Central memory CD8-positive, alpha-beta T cell (primary cell): ENCODE measurements at places on chromosomes 1 and 21.

DNA sequence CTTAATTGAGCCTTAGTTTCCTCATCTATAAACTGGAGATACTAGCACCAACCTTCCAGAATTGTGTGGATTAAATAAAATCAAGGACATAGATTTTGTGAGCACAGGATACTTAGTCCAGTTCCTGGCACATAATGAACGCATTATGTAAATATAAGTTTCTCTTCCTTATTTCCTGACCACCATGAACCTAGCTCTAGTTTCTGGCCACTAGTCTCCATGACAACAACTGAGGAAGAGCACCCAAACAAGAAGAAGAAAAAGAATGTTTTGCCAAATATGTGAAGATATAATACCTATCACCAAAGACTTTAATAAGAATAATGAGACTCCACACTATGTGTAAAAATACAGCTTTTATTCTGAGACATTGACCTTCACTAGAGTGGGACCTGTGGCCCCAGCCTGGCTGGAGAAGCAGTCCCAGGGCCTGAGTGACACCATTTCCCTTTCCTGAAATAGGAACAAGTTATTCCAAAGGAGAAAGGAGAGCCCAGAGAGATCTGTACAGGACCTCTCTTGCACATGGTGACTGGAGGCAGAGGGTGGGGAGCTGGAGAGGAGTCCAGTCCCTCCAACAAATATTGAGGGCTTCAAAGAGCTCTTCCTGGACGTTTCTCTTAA is 940 bp upstream of the USF1 start:
- DNase-seq: no peak

- no peak for DNase-seq
Observed at GRCh38 chr1:231508941-231509340, 19.5 kb upstream of the TSNAX start.

DNA sequence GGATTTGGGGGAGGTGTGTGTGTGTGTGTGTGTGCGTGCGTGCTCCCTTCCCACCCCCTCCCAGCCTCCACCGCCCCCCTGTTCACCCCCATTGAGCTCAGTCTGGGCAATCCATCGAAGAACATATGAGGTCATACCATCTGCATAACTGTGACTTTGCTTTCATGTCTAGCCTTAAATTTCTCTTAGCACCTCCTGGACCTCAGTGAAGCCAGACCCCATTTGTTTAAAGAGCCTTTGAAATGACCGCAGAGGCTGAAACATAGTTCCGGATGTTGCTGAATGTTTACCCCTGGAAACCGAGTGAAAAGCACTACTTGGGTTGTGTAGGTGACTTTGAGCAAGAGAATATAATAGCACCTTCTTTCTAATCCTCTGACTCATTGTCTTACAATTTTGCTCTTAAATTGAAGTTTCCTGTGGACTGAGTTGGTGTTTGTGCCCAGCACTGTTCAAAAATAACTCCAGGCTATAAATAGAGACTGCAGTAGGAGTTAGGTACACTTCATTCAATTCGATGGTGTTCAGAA is 75.4 kb downstream of the UBE4B start:
- no peak for DNase-seq

GRCh38 chr1:44237721-44238457 is 24.6 kb downstream of the DMAP1 start:
- no peak for DNase-seq

DNA sequence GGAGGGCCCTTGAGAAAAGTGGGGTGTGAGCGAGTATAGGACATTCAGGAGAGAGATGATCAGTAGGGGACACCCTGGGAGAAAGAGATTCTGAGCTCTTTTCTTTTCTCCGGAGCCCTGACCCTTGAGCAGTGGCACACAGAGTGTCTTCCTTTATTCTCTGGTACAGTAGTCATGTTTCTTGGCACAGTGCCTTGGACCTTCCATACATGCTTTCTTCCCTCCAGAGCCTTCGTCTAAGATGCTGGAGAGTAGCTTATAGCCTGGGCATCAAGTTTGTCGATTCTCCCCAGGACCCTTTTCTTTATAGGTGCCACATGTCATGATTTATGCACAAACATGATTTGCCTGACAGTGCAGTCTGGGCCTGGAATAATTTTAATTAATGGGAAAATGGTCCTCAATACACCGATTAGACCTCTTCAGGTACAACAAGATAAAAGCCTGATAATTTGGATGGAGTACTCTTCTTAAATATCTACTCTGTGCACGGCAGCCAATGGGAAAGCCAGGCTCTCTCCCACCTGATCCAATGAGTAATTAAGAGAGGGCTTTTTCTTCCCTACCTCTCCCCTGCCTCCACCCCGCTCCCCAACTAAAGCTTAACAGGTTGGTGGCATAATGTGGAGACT is at the start of gene TBX19:
Gene TBX19, plus strand, starts transcription at position 582 of the 632 bp plus-strand sequence. CDS start 214 bp downstream, outside the sequence.
- DNase-seq: no peak

- no peak for DNase-seq
Observed at GRCh38 chr1:160521554-160521953, 1.5 kb downstream of the SLAMF6 start.

DNA sequence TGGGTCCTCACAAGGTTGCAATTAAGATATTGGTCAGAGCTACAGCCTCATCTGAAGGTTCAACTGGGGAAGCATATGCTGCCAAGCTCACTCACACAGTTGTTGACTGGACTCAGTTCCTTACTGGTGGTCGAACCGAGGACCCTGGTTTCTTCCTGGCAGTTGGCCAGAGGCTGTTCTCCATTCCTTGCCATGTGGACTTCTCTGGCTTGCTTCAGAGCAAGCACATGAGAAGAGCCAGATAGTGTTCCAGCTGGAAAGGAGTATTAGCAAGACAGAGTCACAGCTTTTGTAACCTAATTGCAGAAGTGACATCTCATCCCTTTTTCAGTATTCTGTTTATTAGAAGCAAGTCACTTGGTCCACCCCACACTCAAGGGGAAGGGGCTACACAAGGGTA is 23.6 kb downstream of the POU2F1 start:
- DNase-seq: no peak

GRCh38 chr1:109896681-109897080 is 14.0 kb upstream of the CSF1 start:
- no peak for DNase-seq

DNA sequence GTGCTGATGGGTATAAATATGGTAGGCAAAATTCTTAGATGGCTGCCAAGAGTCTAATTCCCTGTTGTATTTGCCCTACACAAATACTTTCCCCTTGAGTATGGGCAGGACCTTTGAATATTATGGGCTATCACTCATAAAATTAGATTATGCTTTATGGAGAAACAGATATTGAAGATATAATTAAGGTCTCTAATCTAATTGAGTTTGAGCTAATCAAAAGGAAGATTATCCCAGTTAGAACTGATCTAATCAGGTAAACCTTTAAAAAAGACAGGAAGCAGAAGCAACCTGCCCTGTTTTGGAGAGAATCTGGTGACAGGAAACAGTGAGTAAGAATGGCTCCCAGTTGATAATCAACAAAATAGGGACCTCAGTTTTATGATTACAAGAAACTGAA is 609.0 kb upstream of the PRMT6 start:
- no peak for DNase-seq

GRCh38 chr21:15522148-15522547 is 207.6 kb upstream of the USP25 start:
- no peak for DNase-seq

DNA sequence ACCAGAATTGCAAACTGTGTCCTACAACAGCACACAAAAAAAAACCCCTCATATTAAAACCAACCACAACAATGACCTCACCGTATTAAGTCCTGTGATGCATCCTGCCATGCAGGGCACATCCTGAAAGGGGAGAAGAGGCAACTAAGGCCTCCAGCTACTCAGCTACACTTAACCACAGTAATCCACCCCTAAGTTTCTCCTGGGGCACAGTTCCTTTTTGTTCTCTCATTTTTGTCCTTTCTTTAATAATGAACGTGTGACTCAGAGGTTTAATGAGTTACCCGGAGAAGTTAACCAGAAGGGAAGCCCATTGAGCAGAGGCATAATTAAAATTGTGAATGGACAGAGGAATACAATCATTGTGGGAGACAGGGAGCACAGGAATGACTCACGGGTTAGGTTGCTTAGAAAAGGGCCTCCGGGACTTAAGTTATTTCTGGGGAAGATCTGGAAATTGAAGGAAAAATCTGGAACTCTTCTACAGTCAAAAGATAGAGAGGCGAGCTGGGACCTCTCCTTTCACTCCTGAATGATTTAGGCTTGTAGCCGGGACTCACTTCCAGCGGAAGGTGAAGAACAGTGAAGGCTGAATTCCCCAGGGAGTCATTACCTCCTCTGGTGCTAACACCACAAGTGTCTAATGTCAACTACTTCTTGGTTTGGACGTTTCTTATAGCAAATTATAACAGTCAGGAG is 36.9 kb upstream of the HIVEP3 start:
- no peak for DNase-seq

GRCh38 chr21:46117586-46118315 is 19.8 kb downstream of the COL6A2 start:
- DNase-seq: no peak

DNA sequence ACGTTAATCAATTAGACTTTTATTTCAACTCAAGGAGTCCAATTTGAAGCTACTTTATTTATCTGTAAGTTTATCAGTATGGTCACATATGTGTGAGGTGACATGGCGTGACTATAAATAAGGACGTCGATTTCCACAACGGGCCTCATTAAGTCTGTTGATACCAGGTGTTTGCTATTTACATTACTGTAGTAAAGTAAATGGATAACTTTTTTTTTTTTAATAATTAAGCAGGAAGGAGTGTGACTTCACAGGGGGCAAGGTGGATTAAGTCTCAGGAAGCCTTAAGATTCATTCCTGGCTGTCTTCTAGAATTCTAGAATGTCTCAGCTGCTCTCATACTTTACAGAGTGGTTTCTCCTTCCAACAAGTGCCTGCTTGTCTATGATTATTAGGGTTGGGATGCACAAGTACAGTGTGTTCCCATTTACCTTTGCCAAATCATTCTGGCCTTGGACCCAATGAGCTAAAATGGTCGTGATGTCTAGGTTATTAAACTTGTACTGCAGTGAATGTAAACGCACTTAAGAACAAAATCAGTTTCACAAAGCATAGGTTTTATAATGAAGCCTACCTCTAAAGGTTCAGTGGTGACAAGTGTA is 15.5 kb downstream of the MAP3K7CL start:
- DNase-seq: no peak

- DNase-seq: no peak
Observed at GRCh38 chr1:40973912-40974311, 5.6 kb upstream of the CTPS1 start.

GRCh38 chr1:22245726-22246125 is 102.8 kb upstream of the WNT4 start:
- DNase-seq: no peak

GRCh38 chr1:87799451-87799850 is 470.8 kb downstream of the LMO4 start:
- DNase-seq: no peak

DNA sequence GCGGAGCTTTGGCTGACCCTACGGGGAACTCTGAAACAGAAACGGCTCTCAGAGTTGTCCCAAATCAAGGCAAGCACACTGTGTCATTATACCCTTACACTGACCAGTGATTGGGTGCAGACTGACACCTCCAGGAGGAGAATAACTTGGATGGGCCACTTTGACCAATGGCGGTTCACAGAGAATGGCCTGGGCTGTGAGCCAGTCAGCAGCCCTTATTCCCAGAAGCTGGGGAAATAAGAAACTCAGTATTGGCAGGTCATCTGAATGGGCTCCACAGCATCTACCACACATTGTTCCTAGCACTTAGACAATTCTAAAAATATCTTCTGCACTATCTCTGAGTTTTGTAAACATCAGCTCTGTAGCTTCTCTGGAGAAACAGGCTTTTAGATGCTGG is 265.2 kb downstream of the ADGRL2 start:
- no peak for DNase-seq

DNA sequence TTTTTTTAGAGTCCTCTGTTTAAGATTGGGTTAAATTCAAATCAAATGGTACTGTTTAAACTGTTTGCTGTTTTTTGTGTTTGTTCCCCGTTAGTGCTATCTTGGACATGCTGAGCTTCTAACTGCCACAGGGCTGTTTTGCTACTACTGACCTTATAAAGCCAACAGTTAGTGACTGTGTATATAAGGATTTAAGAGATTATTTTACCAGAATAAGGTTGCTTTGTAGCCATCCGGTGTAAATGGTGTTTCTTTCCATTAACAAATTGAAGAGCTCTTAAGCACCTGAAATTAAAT is 37.0 kb downstream of the ZNF281 start:
- no peak for DNase-seq

DNA sequence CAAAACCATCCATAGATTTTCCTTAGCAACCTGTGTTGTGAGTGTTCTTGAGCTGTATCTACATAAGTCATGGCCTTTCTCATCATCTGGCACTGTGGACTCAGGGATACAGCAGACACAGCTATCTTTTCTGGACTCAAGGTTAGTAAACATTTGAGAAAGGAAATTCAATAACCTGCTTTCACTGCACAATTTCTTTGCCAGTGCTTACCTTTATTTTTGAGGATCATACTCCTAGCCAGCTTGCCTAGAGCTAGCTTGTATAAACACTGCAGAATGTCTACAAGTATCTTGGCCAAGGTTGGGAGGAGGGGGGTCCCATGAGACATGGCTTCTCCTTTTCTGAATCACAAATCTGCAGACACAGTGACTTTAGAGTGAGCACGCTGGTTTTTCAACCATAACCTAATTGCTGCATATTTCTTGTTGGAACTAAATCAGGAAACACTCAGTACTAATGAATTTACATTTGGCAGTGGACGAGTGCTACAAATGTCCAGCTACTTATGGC is 27.2 kb downstream of the ADAMTS5 start:
- no peak for DNase-seq

- no peak for DNase-seq
Observed at GRCh38 chr1:222182641-222183040, 365.3 kb downstream of the HHIPL2 start.

DNA sequence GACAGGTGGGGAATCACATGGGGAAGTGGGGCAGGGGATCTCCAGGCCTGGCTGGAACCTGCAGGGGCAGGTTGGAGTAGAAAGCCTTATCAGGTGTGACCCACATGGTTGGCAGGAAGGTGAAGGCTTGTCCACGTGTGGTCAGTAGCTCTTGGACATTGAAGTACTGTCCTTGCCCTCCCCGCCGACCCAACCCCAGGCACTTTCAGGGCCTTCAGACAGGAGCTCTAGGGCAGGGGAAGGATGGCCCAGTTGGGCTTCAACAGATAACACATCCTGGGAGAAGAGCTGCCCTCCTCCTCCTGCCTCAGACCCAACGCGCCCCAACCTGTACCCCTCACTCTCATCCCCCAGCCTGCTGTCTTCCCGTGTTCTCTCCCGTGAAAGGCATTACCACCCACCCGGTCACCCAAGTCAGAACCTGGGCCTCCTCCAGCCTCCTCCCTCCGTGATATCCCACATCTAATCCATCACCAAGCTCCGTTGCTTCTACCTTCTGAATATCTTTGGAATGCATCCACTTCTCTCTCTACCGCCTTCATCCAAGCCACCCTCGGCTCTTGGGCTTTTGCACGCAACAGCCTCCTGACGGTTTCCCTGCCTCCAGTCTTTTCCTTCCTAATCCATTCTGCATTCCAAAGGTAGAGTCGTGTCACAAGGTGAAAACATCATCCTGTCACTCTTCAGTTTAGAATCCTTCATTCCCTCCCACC is 15.9 kb downstream of the PTPRF start:
- DNase-seq: no peak

DNA sequence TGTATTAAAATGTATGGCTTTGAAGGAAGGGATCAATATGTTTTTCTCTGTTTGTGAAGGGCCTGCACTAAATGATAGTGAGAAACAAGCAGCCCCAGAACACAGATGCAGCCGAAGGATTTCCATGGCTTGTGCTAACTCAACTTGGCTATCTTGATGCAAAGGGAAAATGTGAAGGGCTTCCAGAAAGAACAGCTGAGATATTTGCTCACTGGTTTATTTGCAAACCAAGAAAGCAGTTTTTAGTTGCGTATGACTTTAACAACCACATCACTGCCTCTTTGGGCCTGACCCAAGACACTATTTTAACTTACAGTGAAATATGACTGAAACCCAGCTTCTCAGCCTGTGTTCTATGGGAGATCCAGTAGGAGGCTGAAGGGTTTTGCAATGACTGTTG is 369.9 kb downstream of the SETD4 start:
- no peak for DNase-seq
